Stimulated activated CD4-positive, alpha-beta T cell treated with anti-CD3 and anti-CD28 coated beads, Interleukin-2, amount 100 ng/mL, for 4 hours (primary cell): ENCODE measurements at places on chromosomes 2 and 18.

GRCh38 chr2:140804700-140805260, 1326.0 kb downstream of the LRP1B start:
- no peak for DNase-seq

GRCh38 chr2:15642815-15643500, 51.3 kb downstream of the DDX1 start:
- DNase-seq, result no peak

- DNase-seq, result no peak
These were observed 143.5 kb downstream of the CELF4 start for GRCh38 chr18:37422116-37422515.

DNA sequence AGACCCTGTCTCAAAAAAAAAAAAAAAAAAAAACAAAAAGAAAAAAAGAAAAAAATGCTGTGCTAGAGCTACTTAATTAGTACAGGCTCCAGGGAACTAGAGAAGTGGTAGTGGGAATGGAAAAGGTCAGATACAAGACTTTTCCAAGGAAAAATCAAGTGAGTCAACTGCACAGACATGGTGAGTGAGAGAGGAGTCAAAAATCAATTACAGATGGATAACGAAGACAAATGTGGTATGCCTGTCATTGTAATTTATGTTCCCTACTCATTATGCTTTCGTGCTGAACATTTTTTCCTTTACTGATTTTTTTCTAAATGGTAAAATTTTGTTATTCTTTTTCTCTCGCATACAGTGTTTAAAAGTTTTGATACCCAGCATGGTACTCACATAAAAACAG, 111.5 kb downstream of the MDH1 start:
- DNase-seq, result no peak

GRCh38 chr2:209121691-209122090, 302.2 kb upstream of the MAP2 start:
- no peak for DNase-seq

DNA sequence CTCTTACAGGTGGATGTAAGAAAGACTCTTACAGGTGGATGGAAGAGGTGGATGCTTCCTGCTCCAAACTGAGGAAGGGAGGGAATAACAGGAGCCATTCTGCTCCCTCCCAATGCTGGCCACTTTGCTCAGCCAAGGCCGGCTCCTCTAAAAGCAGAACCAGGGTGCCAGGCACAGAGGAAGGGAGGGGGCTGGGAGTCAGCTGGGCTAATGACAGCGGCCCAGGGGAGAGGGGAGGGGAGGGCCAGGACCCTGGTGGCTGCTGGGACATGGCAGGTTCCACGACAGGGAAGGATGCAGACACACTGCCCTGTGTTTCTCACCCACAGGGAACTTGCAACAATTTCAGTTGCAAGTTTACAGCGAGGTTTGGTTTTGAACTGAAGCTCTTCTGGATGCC, 173.4 kb downstream of the ANAPC1 start:
- no peak for DNase-seq

GRCh38 chr2:28152585-28153280, 239.9 kb upstream of the FOSL2 start:
- DNase-seq, result no peak

- no peak for DNase-seq
These were observed 379.9 kb downstream of the NBAS start for GRCh38 chr2:15181092-15181745.

- DNase-seq, result no peak
These were observed at the start of gene HOXD10 for GRCh38 chr2:176115883-176116813. TSS of gene HOXD10 (plus strand) at chr2:176116778. CDS start at chr2:176116834, 56 bp downstream.

GRCh38 chr18:36181441-36181840, 5.9 kb upstream of the MOCOS start:
- DNase-seq, result no peak

DNA sequence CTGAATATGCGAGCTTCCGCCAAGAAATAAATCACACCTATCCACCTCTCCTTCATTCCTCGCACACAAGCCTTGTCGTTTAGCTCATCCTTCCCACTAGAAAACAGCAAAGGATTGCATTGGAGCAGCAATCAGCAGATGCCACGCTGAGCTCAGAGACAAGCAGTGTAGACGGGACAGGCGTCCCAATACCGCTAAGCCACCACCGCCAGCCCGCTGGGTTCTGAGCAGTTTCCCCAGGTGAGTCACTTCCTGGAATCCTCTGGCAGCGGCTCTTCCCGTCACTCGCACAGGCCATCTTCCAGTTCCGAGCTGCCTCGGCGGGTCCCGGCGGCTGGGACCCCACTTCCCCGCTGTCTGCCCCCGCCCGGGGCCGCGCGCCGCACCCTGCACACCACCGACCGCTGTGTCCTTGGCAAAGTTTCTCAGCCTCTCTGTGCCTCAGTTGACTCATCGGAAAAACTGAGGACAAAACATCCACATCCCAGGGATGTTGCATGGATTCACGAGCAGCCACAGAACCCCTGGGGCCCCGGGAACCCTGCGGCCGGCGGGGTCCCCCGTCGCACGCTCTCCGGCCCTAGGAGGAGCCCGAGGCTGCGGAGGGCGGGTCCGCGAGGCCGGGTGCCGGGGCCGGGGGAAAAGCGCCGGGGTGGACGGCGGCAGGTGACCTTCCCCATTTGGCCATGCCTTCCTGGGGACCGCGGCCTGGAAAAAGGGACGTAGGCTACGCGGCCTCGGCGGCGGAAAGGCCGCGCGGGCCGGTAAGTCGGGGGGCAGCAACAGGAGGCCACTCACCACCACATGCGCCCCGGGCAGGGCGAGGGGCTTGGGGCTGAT, 573 bp downstream of the KDSR start:
- DNase-seq, result peak; percentile 59

DNA sequence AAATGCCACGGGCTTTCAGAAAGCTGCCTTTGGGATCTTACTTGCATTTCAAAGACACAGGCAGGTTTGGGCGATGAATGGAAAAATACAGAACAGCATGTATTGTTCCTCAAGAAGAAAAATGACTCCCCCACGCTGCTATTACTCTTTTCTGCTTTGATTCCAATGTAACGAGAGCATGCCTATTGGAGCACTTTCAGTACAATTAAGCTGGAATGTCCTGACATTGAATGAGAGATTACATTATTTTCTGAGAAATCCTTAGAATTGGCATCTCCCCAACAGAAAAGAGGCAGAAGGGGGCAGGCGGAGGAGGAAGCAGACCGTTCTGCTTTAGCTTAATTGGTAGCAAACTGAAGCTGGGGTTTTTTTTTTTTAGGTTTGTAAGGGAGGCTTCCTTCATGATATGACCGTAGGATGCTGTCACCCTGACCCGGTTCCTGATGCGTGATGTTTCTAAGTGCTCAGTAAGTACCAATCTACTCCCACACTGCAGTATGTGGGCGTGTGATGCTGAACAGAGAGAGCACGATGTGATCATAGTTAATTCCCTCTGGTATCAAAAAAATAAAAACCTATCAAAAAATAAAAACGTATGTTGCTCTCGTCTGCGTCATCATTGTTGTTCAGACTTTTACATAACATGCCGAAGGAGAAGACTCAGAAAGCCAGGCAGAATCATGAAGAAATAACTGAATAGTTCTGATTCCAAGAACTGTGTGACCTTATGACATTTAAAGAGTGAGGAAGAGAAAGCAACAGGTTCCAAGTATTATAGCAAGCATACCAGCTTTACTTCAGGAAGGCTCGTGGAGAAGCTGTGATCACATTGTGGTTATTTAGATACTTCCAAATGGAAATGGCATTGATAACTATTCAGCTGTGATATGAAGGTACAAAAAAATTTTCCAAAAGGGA, 40.5 kb downstream of the LONRF2 start:
- DNase-seq, result no peak

DNA sequence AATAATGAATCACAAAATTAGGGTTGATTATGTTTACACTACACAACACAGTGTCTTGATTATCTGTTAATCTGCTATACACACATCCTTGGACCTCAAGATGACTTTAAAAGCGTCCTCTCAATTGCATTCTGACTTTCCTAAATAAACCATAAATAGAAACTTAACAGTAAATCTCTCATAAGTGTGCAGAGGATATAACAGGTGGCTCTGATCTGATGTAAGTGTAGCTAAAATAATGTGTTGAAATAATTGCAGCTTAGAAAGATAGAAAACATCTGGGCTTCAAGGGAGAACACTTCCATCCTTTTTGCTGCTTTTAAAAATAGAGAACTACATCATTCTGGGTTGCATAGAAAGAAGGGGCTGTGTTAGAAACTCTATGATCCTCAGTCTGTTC, 78.4 kb upstream of the EFEMP1 start:
- DNase-seq, result no peak

DNA sequence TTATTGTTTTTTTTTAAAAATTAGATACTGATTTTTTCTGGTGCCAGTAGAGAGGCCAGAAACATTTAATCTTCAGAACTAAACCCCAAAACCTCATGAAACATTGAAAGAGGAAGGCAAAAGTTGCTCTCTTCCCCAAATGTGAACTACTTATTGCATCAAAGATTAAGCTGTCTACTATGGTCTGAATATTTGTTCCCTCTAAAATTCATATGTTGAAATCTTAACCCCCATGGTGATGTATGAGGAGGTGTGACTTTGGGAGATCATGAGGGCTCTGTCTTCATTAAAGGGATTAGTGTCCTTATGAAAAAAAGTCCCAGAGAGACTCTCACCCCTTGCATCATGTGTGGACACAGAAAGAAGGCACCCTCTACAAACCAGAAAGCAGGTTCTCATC, 28.2 kb upstream of the SLC8A1 start:
- DNase-seq, result no peak

- DNase-seq, result no peak
These were observed 230.7 kb downstream of the TXNL1 start for GRCh38 chr18:56407646-56408180.

DNA sequence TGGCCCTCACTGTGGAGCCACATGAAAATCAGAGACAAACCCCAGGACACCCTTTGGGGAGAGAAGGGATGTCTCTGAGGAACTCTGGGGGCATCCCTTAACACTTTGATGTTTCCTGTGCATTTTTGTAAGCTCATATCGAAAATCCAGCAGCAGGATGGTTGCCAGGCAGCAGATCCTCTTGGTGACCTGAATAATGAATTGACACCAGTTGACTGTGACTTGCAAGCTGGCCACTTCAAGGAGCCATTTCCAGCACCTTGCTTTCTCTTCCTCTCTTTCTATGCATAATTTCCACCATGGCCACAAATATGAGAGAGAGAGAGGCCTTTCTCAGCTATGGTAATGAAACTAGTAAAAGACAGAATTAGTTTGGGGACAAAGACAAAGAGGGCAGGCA, 91.7 kb downstream of the NRP2 start:
- DNase-seq, result no peak

GRCh38 chr18:46916551-46917107, 678 bp downstream of the PIAS2 start:
- DNase-seq, result peak; percentile 8

DNA sequence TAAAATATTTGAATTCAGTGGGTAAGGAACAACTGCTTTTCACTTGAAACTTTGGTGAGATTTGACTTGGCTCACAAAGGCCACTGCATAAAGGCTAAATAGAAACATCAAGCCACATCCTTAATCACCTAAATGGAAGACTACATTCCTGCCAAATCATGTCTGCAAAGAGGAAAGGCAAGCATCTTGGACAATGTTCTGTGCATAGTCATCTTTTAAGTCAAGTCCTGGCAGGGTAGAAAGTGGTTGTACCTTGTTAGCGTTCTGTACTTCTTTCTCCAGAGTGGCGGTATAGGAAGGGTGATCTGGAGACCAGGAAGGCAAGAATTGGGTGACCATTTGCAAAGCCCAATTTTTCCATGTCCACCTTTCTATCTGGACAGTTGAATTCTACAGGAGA, 121.4 kb upstream of the SLC14A2 start:
- DNase-seq, result no peak

- DNase-seq, result no peak
These were observed 56.3 kb downstream of the ASB1 start for GRCh38 chr2:238483021-238483420.

- DNase-seq, result no peak
These were observed 34.0 kb downstream of the ADAM23 start for GRCh38 chr2:206477296-206477695.

DNA sequence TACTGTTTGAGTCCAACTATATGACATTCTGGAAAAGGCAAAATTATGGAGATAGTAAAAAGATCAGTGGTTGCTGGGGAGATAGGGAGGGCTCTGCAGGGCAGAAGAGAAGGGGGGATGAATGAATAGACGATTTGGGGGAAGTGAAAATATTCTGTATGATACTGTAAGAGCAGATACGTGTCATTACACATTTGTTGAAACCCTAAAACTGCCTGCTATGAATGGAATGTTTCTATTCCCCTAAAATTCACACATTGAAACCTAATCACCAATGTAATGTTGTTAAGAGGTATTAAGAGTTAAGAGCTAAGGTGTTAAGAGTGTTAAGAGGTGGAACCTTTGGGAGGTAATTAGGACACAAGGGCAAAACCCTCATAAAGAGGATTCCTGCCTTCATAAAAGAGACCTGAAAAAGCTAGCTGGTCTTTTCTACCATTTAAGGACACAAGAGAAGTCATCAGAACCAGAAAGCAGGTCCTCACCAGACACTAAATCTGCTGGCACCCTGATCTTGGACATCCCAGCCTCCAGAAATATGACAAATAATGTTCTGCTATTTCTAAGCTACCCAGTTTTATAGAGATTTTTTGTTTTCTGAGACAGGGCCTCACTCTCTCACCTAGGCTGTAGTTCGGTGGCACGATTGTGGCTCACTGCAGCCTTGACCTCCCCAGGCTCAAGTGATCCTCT, 76.2 kb downstream of the ATAD2B start:
- DNase-seq, result no peak

- DNase-seq, result no peak
These were observed 296.9 kb downstream of the SATB2 start for GRCh38 chr2:199160677-199161465.

DNA sequence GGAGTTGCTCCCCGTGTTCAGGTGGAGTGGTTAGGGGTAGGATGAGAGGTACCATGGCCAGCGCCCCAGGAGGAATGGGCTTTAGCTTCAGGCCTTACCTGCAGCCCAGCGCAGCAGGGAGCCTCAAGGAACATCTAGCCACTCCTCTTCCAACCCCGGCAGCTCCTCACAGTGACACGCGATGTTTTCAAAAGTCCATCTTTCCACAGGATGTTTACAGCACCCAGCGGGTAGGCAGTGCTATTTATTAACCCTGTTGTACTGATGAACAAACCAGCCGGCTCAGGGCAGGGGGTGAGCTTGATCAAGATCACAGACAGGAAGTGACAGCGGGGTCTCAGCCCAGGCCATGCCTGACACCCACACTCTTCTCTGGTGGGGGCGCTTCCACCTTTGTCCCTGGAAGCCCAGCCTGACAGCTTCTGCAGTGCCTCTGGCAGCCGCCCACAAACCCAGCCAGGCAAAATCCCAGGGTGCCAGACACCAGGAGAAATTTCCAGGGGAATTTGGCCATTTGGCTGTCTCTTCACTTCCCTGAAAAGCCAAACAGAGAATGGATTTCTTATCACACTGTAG, 18.4 kb upstream of the PRLH start:
- DNase-seq, result no peak

DNA sequence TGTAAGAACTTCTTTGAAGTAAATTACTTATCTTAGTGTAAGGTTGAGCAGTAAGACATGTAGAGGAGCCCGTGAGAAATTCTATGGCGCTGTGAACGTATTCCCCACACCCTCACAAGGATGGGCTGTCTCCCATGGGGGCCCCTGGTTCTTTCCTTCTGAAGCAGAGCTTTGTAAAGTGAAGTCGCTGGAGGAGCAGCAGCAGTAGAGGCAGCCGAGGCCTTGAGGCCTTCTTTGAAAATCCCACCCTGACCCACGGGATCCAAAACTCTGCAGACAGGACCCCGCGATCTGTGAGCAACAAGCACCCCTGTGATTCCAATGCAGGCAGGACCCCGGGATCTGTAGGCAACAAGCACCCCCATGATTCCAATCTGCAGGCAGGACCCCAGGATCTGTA, 23.8 kb upstream of the SNTG2 start:
- no peak for DNase-seq
